Amniotic epithelial cell (primary cell): ENCODE measurements at places on chromosomes 12 and 14.

DNA sequence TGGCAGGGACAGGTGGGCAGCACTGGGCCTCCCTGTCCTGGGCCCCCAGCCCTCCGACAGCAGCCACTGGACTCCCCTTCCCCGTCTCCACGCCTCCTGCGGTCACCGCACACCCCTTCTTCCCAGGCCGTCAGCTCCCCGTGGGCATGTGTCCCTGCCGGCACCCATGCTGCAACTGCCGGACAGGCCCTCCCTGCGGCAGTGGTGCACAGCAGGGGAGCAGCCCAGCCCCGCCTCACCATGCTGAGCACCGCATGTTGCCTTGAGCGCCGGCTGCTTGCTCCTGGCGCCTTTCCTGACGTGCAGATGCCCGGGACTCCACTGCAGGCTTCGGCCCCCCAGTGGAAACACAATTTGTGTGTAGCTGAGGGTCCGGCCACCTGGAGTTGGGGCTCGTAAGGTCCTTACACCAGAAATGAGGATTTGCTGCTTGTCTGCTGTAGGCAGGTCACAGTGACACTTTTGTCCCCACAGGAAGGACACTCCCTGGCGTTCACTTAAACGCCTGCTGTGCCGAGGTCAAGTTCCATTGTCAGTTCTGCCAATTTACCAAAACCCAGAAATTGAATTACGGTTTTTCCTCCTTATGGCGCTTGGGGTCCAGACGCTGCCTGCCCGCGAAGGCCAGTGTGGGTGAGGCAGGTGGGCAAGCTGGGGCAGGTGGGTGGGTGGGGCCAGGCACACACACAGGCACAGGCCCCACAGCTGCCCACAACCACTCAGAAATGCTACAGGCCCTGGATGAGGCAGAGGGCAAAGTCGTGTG is 28.2 kb upstream of the MMP17 start:
- no peak for DNase-seq

DNA sequence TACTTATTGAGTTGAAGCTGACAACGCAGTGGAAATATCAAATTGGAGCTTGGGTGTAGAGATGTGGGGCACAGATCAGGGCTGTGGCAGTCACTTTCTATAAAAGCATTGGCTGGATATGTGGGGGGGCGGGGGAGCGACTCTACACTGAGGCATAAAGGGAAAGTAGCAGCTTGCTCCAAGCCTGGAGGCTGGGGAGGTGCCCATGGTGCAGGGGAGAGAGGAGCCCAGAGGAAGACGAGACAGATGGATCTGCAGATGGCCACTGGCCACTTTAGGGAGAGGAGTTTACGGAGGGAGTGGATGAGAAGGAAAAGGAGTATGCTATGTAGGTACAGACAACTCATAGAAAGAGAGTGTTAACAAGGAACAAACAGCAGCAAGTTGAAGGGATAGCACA is 13.5 kb upstream of the NGB start:
- no peak for DNase-seq

DNA sequence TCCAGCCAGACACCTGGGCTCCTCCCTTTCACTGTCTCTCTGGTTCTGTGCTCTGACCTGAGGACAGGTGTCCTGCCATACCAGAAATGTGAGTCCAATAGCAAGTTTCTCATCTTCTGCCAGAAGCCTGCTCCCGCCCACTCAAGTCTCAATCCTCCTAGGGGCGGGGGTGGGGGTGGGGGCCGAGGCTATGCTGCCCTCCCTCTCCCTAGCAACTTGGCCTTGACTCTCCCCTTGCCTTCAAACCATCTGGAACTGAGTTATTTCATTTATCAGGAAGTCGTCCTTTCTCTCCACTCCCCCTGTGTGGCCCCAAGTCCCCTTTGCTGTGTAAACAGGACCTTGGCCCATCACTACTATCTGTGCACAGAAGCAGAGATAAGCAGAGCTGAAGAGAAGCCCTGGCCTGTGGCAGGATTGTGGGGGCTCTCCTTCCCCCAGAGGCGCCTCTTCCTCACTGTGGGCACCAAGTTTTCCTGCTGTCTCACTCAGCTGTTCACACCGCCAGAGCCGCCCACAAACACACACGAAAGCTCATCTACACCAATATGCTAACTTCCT is 117.1 kb downstream of the DPF3 start:
- no peak for DNase-seq

DNA sequence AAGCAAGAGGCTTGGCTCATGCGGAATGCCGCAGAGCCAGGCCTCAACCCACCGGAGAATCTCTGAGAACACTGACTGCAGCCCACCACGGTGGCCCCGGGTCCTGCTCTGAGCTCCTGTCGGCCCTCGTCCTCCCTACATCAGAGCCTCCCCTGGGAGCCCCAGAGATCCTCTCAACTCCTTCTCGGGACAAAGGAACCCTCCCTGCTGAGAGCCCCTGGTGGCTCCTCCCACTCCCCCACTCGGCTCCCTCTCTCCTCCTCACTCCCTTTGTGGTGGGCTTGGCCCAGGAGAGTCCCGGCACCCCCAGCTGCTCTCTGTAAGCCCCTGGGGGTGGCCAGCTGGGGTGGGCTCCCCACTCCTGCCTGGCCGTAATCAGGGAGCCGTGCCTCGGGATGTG is 11.1 kb upstream of the INF2 start:
- no peak for DNase-seq

GRCh38 chr14:77140359-77141213 is 1.0 kb downstream of the ZDHHC22 start:
- no peak for DNase-seq

GRCh38 chr12:19196959-19197630 is 67.6 kb downstream of the PLEKHA5 start:
- DNase-seq = peak; percentile 48

DNA sequence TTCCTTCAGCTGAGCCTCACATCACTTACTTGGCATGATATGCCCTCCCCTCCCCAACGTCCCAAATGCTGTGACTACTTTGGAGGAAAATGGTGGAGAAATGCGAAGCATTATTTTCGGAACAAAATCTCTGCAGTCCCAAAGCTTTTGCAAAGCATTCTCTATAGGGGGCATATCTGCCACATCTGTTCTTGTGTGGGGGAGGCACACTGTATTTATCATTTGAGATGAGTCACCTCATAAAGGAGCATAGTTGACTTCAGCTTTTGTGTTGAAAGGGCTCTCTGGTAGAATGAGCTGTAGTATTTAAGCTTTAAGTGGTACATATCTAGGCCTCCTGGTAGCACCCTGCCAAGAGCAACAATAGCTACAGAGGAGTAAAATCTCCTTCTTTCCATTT is 447.5 kb downstream of the ADAMTS20 start:
- DNase-seq = peak; percentile 44

- DNase-seq = peak; percentile 92
Measured at GRCh38 chr12:6540181-6540877, 6.0 kb downstream of the GAPDH start.

DNA sequence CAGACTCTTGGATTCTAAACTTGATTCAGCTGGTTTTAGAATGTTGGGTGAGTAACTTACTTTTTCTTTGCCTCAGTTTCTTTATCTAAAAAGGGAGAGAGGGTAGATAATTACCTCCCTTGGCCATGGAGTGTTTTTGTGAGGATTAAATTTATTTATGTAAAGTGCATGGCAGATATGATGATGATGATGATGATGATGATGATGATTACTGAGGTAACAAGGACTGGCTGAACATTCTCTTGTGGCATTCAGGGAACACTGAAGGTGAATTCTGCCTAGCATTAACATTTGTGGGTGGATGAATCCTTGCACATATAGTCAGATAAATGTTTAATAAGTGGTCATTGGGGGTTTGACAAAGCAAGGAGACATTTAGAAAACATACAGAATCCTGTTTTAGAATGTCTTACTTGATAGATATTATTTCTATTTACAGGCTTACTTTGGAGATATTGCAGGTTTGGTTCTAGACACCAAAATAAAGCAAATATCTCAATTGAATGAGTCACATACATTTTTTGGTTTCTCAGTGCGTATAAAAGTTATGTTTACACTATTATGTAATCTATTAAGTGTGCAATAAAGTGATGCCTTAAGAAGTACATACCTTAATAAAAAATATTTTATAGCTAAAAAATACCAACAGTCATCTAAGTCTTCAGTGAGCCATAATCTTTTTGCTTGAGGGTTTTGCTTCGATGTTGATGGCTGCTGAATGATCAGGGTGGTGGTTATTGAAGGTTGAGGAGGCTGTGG is 123.2 kb downstream of the SNAPC1 start:
- no peak for DNase-seq

DNA sequence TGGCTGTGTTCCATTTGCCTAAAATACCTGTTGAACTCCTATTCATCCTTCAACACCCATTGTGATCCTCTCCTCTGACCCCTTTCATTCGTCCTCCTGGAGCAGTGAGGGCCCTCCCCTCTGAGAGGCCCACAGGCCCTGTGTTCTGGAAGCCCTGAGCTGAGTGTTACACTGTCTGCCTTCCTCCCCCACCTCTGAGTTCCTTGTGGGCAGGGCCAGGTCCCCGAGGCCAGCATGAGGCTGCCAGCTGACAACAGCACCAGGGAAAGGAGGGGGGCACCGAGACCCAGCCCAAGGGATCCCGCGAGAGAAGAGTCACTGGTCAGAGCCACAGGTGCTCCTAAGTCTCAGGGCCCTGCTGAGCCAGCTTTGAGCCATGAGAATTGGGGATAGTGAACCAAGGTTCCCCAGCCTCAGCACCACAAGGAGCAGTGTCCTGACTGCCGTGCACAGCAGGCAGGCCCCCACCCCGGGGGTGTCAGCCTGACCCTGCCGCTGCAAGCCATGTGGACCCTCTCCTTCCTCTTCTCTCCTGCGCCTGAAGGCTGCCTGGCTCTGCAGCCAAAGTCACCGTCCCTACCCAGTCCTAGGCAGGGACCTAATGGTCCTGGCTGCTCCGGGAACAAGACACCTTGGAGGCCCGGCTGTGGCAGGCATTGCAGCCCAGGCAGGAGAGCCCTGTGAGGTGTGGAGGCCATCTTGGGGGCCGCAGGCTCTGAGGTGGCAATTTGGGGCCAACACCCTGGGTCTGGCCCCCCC is 52.5 kb downstream of the BEGAIN start:
- DNase-seq = no peak

- DNase-seq = no peak
Measured at GRCh38 chr14:44941591-44941990, 20.2 kb downstream of the KLHL28 start.

- DNase-seq = peak; percentile 46
Measured at GRCh38 chr12:19236656-19237055, 107.1 kb downstream of the PLEKHA5 start.
